HFFc6 (cell line): ENCODE measurements at places on chromosomes 5 and 9. TPM values are rescaled to one million over a fixed set of nuclear protein-coding genes. Genes with fewer than 3 reads are reported as not detected.

DNA sequence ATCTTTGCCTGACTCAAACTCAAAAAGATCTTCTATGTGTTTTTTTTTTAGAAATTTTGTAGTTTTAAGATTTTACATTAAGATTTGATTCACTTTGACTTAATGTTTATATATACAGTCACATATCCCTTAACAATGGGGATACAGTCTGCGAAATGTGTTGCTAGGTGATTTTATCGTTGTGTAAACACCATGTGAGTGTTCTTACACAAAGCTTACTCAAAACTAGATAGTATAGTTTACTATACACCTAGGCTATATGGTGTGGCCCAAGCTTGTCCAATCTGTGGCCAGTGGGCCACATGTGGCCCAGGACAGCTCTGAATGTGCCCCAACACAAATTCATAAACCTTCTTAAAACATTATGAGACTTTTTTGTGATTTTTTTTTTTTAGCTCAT, 131.9 kb downstream of the CWC27 start:
- DNase-seq = no peak

- DNase-seq = no peak
Observed at GRCh38 chr5:159655757-159656409, 260.4 kb upstream of the ADRA1B start.

Gene CD72
- 0.37 and 1.0 TPM in 2 replicates for total RNA-seq

Gene ADRB2
- 1.9 to 3.8 TPM (median 3.7 TPM) in 3 replicates for total RNA-seq

Gene PLAC8L1
- 0.36 TPM in 1 of 3 replicates, not detected in the others for total RNA-seq

- DNase-seq = no peak
Observed at GRCh38 chr9:115781070-115781736, 372.4 kb upstream of the PAPPA start.

Gene PAEP
- total RNA-seq = not detected in 3 replicates

- peak; percentile 71 for DNase-seq
Observed at GRCh38 chr5:77143998-77144836, 57.1 kb upstream of the ZBED3 start.

Gene C1QTNF3
- 0.35 to 0.90 TPM (median 0.50 TPM) in 3 replicates for total RNA-seq

Gene TMEM232
- total RNA-seq = 0.36 to 1.5 TPM (median 1.2 TPM) in 3 replicates

DNA sequence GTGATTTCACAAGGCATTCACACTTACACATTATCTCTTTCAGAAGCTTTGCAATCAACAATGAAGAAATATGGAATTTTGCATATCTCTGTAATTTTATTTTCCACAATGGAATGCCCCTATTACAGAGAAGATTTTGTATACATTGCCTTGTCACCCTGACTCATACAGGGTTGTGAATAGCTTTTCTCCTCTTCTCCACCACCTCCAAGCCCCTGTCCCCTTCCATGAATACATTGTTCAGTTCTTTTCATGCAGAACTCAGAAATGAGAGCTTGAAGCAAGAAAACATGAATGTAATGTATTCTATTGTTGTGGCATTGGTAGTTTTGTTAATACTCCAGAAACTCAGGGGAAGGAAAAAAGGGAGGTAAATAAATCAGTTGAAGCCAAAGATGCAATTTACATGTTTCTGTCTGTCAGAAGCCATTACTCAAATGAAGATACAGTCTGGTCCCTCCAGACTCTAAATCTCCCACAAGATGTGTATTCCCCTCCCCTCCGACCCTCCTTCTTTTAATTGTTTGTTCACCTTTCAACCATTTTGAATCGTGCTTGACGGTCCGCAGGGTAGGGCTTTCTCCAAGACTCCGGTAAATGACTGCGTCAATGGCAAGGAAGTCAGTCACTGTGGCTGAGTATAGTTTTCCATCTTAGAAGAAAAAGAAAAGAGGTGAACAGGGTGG, 86.1 kb downstream of the SEMA6A start:
- no peak for DNase-seq

Gene TIMD4
- not detected in 3 replicates for total RNA-seq

- no peak for DNase-seq
Observed at GRCh38 chr5:119368238-119368630, 12.4 kb downstream of the TNFAIP8 start.

DNA sequence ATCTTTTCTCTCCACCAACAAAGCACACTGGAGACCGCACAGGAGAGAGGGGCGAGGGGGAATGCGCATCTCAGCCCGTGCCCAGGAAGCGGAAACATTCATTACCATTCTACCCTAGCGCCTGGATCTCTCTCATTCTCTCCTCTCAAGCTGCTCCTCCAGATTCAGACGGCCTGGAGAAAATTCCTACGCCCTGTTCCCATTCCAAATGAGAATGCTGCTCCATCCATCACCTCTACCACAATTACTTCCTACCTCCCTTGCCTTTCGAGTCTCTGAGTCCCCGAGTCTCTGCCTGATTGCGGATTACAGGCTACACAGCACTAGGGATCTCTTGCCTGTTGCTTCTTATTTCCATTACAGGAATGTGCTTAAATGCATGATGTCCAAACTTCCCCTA, 6.7 kb downstream of the DDX31 start:
- no peak for DNase-seq

Gene IRX1
- not detected in 3 replicates for total RNA-seq

- DNase-seq = no peak
Observed at GRCh38 chr9:116270546-116270945, 117.0 kb downstream of the PAPPA start.

DNA sequence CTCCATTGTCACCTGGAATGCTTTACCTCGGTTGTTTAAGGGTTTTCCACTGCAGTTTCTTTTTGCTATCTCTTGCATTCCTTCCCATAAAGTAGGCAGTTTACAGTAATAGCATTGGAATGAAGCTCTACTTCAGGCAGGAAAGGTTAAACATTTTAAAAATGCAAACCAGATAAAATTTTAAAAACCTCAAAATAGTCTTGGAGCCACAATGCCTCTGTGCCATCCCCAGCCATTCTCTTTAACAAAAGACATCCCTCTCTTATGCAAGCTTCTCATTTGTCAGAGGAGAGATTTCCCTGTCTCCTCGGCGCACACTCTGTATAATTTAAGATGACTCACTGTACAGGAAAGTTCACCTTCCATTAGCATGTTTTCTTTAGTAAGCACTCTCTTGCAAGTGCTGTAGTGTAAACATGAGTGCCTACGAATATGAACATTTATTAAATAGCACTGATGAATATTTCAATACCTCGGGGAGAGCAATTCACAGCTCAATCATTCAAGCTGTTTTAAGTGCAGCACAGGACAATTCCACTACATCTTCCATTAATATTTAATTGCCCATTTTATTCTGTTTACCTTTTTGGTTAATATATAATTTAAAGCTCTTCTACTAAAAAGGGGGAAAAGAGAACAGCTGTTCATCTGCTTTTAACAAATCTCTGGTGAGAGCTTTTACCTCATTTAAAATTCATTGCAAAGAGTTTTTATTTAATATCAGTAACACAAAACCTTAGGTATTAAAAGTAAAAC, 343.6 kb downstream of the SPATA31D1 start:
- DNase-seq = peak; percentile 86

Gene PCDHGA12
- total RNA-seq = 8.0 to 19.4 TPM (median 8.8 TPM) in 3 replicates

DNA sequence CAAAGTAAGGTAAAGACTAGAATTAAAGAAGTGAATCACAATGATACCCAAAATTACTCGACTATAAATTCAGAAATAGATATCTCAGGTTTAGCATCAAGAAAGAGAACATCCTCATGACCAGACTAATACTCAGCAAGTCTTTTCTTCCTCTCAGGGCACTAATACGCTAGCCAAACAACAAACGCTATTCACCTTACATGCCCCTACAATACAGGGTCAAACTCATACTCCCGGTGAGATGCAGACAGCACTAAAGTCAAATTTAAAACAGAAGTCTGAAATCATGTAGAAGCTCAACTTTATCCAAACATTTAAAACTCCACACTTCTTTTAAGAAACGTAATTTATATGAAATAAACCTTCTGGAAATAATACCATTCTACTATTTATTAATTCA, 5.6 kb downstream of the PFDN1 start:
- no peak for DNase-seq

Gene FOXD4L3
- total RNA-seq = not detected in 3 replicates

DNA sequence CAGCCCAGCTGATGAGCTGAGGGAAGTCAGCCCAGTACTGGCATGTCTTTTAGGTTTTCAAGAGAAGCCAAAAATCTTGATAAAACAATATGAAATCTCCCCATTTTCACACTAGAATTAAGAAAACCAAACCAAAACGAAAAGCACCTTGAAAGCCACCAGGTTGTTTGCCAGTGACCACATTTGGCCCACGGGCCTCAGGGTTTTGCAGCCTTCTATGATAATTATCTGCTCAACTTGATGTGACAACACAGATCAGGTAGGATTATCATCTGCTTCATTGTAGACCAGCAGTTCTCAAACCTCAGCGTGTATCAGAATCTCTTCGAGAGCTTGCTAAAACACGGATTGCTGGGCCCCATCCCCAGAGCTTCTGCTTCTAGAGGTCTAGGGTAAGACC, 101.4 kb downstream of the GALNT10 start:
- no peak for DNase-seq

DNA sequence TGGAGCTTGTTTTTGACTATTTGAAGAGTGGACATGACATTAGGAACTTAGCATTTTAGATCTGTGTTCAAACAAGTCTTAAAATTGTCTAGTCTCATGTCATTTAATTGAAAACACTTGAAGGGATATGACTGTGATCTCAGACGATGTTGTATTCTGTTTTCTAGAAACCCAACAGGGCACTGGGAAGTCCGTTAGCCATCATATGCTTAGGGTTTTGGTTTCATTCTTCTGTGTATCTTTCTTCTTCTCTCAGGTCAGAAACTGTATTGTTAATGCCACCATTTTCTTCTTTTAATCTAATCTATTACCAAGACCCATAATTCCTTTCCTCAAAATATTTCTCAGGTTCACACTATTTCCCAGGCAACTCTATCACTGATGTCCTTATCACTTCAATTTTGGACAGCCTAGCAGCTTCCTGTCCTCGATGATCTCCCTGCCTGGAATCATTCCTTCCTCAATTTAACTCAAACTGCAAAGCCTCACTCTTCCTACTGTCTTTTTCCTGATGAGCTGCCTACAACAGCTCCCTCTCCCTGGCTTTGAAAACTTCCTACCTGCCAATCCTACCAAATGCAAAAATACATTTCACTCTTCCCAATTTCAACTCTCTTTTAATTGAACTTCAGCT, 77.7 kb downstream of the MEF2C start:
- DNase-seq = no peak

DNA sequence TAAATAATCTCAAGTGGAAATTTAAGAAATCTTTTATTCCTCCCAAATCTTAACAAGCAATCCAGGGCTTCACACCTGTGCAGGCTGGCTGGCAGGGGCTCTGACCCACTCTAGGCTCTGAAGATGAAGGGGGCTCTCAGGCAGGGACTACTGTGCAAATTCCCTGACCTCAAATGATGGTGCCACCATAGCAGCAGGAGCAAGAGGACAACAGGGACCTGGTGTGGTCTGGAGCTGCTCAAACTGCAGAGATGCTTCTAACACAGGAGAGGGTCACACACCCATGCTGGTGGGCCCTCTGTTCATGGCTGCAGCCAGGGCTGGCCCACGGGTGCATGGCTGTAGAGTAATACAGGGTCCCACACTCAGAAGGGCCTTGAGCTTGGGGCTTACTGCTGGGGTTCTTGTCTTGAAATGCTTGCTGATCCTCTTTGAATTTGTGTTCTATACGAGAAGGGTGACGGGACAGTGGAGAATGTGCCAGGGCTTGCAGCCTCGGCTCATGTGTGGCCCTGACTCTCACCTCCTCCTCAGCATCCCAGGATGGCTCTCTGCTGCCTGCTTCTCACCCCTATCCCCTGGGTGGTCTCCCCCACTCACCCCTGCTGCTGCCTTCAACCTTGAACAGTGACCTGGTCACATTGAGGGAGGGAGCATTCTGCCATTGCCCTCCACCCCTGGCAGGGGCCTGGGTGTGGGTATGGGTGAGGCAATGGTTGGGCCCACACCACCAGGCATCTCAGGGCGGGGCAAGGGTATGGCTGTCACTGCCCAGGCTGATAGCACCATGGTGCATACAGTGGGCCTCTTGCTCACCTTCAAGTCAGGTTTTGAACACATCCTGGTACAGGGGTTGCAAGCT, 191.7 kb downstream of the FSTL4 start:
- no peak for DNase-seq

DNA sequence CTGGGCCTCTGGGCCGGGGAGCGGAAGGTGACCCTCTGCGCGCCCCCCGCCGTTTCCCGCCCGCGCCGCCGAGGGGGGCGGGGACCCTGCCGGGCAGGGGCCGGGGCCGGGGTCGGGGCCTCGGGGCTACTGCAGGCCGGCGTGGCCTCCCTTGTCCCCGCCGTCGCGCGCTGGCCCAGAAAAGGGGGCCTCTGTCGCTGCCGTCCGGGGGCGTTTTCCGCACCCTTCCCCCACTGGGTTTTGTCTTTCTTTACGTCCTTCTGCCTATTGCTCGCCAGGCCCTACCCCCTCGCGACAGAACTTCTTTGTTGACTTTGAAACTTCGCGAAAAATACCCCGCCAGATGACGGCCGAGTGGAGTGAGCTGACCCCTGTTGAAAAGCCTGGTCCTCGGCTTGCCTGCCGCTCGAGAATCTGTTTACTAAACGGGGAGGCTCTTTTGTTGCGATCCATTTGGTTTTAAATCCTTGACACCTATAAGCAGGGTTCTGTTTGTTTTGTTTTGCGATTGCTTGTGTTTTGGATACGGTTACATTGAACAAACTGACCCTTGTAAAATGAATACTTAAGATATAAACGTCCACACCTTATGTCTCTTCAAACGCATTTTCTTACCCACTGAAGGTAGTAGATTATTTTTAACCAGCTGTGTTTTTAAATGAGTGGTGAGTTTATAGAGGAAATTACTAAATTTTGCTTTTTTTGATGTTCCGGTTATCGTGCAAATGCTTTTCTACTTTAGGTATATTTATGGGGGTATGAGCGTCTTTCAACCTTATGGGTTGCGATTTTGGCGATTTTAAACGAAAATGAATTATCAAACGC, 765 bp downstream of the MARCHF6 start:
- no peak for DNase-seq

Gene FAXDC2
- total RNA-seq = 3.2 to 6.4 TPM (median 3.7 TPM) in 3 replicates

GRCh38 chr5:137845472-137845871, 22.2 kb upstream of the MYOT start:
- no peak for DNase-seq

GRCh38 chr9:18520416-18521047, 46.6 kb downstream of the ADAMTSL1 start:
- no peak for DNase-seq

GRCh38 chr9:100714372-100715099, 136.7 kb downstream of the CAVIN4 start:
- peak; percentile 46 for DNase-seq

- DNase-seq = no peak
Observed at GRCh38 chr5:42715785-42716184, 40.8 kb upstream of the CCDC152 start.

GRCh38 chr5:137890845-137891244, 1.6 kb downstream of the PKD2L2 start:
- no peak for DNase-seq

DNA sequence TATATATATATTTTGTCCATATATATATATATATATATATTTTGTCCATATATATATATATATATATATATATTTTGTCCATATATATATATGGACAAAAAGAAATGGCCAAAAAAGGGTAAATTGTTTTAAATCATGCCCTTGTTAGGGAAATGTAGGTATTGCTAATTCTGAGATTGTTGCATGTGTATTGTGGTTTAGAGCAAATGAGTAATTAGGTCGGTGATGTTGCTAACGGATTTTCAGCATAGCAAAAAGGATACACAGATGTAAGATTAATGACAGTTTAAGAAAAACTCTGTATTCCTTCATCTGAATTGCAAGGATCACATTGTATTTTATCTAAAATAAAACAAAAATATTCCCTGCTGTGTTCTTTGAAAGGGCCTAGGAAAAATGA, 40.2 kb downstream of the OSTF1 start:
- DNase-seq = no peak

GRCh38 chr5:158819840-158820620, 279.7 kb downstream of the EBF1 start:
- no peak for DNase-seq
